ENCODE measurements at places on chromosomes 2 and 18.

GRCh38 chr2:28355521-28356094 lies 37.0 kb upstream of the FOSL2 start:
- DNase-seq, result no peak

- no peak for DNase-seq
Observed at GRCh38 chr2:72153026-72153791, 5.5 kb upstream of the CYP26B1 start.

DNA sequence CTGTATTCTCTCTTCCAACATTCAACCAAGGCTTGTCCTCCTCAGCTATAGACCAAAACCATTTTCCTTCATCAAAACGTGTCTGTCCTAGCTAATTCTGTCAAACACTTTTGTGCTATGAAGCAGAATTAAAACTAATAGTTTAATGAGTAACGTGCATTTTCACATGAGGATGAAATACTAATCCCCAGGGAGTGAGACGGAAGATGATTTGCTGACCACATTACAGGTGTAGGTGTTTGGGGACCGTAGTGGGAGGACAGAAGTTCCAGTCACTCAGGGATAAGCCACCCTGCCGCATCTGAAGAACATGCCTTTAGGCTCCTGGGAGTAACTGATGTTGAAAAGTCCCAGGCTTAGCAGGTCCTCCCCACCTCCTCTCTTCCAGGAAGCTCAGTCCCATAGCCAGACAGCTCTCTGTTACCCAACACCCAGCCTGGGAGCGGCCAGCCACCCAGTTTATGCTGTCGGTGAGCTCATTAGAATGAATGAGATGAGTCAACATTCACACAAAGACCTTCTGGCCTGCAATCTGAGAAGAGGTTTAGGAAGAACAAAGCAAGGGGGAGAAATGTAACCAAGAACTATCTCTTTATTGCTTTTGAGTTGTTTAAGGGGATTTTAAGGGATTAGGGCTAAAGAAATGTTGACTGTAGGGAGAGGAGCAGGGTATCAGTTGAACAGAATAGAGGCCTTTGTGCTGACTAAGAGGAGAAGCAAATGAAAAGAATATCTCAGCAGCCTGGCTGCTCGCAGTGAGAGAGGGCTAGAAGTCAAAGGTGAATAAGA lies 122.5 kb downstream of the FOXI3 start:
- no peak for DNase-seq

- DNase-seq, result no peak
Observed at GRCh38 chr2:218523651-218524050, 44.5 kb downstream of the USP37 start.

- peak; percentile 2 for DNase-seq
Observed at GRCh38 chr2:85888020-85888683, 638 bp downstream of the ST3GAL5 start.

GRCh38 chr2:19812166-19812565 lies 89.6 kb downstream of the TTC32 start:
- no peak for DNase-seq

DNA sequence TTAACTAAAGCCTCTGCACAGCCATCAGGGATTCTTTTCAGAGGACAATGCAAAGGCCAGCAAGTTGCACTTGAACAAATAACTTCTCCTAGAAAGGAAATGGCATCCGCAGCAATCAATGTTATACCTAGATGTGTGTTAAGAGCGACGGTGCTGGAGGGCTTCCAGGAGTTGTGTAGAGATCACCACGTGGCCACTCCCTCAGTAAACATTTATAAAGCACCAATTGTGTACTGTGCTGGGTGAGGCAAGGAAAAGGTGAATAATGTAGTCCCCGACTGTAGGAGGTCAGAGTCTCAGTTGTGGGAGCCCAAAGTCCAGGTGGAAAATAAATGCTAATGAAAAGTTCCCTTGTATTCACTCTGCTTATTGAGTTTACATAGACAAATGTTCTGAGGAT lies 135.0 kb downstream of the ALK start:
- no peak for DNase-seq

DNA sequence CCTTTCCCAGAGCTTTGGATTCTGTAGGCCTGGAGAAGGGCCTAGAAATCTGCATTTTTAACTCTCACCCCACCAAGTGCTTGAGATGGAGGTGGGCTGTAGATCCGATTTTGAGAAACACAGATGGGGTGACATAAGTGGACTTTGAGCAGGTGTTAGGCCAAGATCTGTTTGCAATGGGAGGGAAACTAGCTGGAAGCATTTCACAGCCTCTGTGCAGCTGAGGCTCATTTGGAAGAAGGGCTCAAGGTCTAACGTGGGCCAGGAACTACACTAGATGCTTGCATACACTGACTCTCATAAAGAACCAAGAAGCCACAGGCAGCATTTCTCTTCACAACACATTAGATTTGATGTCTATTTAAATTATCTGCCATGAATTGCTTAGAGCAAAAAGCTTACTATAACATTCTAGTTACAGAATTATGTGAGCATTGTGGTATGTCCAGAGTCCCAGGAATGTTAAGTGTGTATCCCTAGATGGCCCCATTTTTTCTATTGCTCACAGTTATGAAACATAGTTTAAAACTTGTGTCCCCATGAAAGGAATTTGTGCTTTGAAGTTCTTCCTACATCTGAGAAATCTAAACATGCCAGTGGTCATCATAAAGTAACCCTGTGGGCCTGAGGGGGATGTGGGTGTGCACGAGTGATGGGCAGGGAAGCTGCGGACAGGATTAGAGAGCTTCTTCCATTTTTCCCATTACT lies 77.2 kb downstream of the CD28 start:
- no peak for DNase-seq
